ENCODE measurements at places on chromosomes 12 and 14.

- no peak for DNase-seq
Measured at GRCh38 chr12:98260276-98260675, 255.1 kb upstream of the TMPO start.

DNA sequence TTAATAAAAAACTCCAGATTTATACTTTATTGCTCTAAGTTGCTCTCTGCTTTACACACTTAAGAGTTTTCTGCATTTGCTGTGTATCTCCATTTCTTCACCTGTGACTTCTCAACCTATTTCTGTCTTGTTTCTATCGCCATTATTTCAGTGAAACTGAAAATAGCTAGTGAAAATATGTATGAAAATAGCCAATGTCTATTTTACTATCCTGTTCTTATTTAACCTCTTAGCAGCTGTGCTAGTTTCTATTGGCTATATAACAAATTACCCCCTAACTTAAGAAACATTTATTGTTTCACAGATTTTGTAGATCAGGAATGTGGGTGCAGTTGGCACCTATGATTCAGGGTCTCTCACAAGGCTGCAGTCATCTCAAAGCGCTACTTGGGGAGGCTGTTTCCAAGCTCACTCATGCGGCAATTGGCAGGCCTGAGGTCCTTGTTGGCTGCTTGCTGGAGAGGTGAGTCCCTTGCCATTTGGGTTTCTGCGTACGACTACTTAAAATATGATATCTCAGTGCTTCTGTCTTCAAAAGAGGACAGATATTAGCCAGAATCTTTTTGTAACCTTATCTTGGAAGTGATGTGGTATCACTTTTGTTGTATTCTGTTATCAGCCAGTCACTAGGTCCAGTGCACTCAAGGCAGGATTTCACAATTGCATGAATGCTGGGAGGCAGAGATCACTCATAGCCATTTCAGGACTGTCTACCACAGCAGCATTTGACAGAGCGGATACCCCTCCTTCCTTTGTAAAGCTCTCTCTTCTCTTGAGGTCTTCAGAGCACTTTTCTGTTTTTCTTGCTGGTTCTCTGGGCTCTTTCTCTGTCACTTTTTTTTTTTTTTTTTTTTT lies 7.2 kb downstream of the ERC1 start:
- DNase-seq, result no peak

- DNase-seq, result no peak
Measured at GRCh38 chr12:74971201-74971600, 238.4 kb downstream of the KCNC2 start.

DNA sequence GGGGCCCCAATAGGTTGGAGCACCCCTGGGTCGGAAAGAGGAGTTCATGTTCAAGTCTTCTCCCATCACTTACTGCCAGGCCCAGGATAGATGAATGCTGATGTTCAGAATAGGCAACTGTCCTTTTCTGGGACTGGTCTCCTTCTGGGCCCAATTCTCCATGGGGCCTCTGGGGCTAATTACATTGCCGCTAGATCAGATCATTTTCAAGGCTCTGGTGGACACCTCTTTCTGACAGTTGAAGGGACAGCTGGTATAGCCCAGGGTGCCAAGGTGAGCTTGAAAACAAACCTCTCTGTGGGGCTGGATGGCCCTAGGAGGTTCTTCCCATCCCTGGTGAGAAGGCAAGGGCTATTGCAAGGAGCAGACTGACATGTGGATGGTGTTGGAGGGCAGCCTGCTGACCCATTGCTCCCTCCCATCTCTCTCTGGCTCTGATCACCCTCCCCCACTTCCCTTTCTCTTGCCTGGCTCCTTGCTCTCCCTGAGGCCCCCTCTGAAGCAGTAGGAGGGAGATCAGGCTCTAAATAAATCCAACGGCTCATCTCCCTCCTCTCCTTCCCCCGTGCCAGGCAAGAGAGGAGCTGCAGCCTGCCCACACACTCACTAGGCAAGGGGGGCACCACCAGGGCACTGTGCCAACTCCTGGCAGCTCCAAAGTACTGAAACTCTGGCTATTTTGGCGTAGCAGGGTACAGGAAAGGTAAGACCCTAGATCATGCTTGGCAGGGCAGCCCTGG lies 1.9 kb downstream of the CACNB3 start:
- DNase-seq, result no peak

GRCh38 chr12:124317400-124317799 lies 22.5 kb downstream of the RFLNA start:
- no peak for DNase-seq

DNA sequence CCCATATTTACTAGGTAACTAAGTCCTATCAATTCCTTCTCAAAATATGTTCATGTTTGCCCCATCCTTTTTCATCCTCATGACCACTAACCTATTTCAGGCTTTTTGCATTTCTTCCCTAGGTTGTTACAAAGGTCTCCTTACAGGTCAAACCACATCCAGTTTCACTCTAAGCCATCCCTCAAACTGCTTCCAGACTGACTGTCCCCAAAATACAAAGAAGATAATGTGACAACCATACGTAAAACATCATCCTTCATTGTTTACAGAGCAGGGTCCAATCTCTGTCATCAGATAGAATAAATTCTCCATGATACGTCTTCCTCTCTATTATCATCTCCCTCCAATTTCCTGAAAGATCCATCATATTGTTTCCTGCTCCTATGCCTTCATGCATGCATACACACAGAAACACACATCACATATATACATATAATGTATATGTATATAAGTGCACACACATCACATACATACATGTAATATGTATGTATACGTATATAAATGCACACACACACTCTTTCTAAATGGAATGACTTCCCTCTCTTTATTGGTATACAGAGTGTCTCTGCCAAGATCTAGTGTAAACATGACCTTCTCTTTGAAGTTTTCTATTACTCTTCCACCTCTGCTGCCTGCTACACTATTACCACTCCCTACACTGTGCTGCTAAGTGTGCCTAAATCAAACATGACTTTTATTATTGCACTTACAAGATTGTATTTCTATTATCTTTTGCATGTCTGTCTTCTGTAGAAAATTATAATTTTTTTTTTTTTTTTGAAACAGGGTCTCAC lies 30.7 kb upstream of the EPS8 start:
- no peak for DNase-seq

DNA sequence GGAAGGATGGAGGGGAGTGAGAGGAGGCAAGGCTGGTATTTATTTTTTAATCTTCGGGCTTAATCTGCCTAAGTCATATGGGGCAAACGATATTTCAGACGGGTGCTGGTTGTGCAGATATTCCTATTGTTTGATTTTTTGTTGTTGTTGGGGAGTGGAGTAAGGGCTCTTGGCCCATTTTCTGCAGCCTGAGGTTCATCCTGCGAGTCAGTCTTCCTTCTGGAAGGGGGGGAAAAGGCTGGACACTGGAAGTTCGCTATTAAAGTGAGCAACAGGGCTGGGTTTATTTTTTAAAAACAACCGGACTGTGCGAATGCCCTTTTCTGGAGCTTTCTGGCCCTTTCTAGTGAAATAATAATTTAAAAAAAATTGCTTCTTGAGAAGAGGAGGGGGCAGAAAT lies 2.3 kb downstream of the NRXN3 start:
- DNase-seq, result no peak

DNA sequence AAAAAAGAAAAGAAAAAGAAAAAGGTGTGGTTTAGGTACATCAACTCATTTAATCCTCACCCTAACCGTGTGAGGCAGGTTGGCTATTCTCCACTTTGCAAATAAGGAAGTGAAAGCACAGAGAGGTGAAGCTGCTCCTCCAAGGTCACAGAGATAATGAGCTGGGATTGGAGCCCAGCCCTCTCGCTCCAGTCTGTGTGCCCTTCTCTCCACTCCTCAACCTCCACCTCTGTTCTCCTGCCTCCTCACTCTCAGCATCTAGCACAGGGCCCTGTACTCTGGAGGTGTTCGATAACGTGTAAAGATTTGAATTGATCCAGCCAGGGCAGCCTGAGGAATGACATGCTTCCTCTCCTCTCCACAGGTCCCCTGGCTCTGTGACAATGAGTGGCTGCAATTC lies 502.3 kb downstream of the TMEM132D start:
- no peak for DNase-seq

DNA sequence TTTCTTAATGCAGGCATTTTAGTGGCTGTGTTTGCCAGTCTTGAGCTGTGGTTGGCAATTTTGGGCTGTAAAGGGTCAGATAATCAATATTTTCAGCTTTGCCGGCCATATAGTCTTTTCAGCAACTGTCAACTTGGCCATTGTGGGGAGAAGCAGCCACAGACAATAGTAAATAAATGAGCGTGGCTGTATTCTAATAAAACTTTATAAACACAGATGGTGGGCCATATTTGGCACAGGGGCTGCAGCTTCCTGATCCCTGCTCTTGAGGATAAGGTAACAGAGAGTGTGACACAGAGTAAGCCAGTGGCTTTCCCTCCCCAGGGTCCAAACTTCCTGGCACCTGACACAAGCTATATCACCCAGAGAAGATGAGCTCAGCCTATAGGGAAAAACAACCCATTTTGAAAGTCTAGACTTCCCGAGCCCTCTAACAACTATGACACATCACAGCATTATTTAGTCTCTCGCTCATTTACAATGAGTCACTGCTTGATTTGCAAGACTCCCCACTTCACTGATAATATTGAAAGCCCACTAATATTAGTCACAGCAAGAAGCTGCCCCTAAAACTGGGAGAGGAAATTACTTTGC lies 163.1 kb upstream of the TMPO start:
- DNase-seq, result no peak

DNA sequence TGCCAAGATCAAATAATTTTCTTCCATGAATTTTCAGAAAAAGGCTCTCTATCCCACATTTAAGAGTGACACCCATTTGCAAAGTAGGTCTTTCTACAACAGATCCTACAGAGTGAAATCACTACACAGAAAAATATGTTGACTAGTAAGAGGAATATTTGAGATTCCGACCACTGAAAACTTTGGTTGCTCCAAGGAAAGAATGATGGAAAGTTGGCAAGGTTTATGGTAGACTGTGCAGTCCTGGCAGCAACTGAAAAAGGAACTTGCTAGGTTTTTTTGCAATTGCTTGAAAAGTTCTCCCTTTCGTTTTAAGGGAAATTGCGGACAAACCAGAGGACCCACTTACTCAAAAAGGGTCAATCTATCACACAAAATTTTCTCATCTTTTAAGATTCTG lies 83.1 kb upstream of the TSPAN8 start:
- DNase-seq, result no peak

GRCh38 chr14:99232714-99233214 lies 39.2 kb downstream of the BCL11B start:
- DNase-seq, result no peak

DNA sequence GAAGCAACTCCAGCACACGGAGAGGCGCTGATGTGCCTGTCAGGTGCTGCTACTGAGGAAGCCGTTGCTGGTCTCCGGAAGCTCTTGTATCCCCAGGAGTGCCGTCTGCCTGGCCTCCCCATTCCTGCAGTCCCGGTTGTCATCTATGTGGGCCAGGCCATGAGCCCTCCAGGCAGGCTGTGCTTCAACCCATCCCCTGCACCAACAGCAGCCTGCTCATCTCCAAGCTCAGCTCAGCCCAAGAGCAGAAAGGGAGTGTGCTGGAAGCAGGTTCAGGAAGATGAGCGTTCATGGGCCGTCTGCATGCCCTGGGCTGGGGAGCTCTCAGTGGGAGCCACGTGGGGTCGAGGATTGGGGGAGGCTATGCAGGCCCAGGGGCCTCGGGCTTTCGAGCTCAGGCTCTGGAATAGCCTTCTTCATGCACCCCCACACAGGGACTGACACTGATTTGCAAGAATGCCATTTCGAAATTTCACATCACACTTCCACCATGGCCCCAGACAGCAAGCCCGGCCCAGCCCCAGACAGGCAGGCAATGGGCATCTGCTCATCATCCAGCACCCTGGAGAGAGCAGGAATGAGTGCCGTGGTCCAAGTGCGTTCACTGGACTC lies 164.5 kb downstream of the KIF26A start:
- no peak for DNase-seq

DNA sequence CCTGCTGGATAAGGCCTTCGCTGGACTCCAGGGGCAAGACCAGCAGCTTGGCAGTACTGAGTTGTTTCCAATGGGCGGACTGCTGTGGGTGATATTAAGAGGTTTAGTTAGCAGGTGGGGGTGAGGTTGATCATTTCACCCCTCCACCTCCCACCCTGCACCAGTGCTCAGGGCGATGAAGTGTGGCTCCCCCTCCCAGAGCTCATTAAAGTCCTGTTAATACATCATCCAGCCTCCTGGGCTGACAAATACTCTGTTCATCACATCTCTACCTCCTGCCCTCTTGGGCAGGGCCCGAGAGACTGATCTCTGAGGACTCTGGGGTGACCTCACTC lies 2.4 kb upstream of the FIGNL2 start:
- no peak for DNase-seq

- no peak for DNase-seq
Measured at GRCh38 chr12:48961801-48962200, 4.5 kb upstream of the ARF3 start.

DNA sequence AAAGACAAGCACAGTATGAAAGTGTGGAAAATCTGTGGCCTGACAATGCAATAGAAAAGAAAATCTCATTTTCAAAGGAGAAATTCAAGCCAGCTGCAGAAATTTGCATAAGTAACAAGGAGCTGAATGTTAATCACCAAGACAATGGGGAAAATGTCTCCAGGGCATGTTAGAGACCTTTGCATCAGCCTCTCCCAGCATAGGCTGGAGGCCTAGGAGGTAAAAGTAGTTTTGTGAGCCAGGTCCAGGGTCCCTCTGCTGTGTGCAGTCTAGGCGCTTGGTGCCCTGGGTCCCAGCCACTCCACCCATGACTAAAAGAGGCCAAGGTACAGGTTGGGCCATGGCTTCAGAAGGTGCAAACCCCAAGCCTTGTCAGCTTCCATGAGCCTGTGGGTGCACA lies 58.3 kb downstream of the TESPA1 start:
- no peak for DNase-seq

DNA sequence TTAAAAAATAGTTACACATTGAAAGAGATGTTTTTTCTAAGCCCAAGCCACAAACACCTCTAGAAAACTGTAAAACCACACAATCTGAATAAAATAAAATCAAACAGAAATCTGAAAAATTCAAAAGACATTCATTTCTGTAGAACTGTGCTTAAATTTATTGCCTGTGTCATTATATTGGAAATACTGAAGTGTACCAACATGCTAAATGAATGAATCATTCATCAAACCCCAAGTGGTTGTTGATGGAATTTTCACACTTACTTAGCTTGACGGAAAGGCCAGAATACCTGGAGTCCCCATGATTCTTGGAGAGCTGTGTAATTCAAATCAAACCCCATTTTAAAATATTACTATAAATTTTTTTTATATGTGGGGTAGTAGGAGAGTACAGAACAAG lies 2.7 kb downstream of the KITLG start:
- DNase-seq, result no peak

Measured in stimulated activated CD8-positive, alpha-beta memory T cell treated with anti-CD3 and anti-CD28 coated beads, Interleukin-4, amount 100 ng/mL, for 4 hours (primary cell).